ENCODE measurements at places on chromosomes 16 and 17. TPM values are rescaled to one million over a fixed set of nuclear protein-coding genes. Genes with fewer than 3 reads are reported as not detected.

The NOD2 gene
- total RNA-seq: 0.69 TPM

The IRF8 gene
- 7.2 TPM for total RNA-seq

The CBFA2T3 gene
- total RNA-seq: 2.3 TPM

The CACNG5 gene
- 12.2 TPM for total RNA-seq

The NEURL4 gene
- total RNA-seq: 44.3 TPM

The SSTR5 gene
- total RNA-seq: 0.23 TPM

The SPECC1 gene
- 68.3 TPM for total RNA-seq

The SNX11 gene
- total RNA-seq: 12.0 TPM

Data from diencephalon (tissue), 1 donor.